ENCODE measurements at places on chromosomes 13 and 19.

- DNase-seq = no peak
Measured at GRCh38 chr13:26446751-26447150, 110.7 kb upstream of the WASF3 start.

- DNase-seq = no peak
Measured at GRCh38 chr19:45323671-45324081, 1.0 kb upstream of the CKM start.

DNA sequence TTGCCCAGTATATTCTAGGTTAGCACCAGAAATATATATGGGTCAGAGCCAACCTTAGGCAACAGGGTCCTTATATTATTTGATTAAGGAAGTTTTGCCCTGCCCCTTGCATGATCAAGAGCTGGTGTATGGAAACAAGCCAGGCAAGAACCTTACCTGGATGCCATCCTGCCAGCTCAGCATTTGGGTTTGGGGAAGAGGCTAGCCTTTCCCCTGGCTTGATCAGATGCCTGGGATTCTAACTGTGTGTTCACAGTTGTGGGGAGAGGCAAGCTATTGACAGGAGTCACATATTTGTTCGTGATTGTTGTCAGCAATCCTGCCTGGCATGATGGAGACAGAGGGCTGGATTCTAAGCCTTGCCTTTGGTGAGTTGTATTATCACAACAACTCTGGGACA is 260.0 kb upstream of the DACH1 start:
- no peak for DNase-seq

DNA sequence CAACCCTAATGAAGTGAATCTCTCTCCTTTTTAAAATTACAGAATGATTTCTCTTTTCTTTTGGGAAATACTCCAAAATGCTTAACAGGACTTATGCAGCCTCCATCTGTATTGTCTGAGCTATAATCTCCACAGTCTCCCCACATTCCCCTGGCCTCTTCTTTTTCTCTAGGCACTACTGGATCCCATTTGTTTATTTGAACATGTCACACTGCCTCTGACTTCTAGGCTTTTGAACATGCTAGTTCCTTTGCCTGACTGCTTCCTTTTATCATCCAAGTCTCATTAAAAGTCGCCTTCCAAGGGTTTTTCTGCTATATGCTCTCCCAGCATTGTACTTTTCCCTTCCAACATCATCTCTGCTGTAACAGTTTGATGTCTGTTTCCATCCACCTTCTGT is 548.7 kb downstream of the PCDH9 start:
- DNase-seq = no peak

DNA sequence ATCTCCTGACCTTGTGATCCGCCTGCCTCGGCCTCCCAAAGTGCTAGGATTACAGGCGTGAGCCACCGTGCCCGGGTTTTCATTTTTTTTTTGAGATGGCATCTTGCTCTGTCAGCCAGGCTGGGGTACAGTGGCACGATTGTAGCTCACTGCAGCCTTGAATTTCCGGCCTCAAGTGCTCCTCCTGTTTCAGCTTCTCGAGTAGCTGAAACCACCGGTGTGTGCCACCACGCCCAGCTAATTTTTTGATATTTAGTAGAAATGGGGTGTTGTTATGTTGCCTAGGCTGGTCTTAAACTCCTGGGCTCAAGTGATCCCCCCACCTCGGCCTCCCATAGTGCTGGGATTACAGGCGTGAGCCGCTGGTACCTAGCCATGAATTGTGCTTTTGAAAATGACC is 5.9 kb downstream of the ADAT3 start:
- no peak for DNase-seq

GRCh38 chr13:46881621-46882020 is 15.2 kb downstream of the HTR2A start:
- no peak for DNase-seq

GRCh38 chr13:19181621-19182485 is at the start of gene TUBA3C:
Gene TUBA3C (minus strand): TSS chr13:19181824. CDS start chr13:19181747, 77 bp downstream.
- no peak for DNase-seq

- no peak for DNase-seq
Measured at GRCh38 chr13:35475960-35476943, at the start of gene MAB21L1. Gene MAB21L1 (minus strand): TSS chr13:35476689. CDS start chr13:35476138, 551 bp downstream.

DNA sequence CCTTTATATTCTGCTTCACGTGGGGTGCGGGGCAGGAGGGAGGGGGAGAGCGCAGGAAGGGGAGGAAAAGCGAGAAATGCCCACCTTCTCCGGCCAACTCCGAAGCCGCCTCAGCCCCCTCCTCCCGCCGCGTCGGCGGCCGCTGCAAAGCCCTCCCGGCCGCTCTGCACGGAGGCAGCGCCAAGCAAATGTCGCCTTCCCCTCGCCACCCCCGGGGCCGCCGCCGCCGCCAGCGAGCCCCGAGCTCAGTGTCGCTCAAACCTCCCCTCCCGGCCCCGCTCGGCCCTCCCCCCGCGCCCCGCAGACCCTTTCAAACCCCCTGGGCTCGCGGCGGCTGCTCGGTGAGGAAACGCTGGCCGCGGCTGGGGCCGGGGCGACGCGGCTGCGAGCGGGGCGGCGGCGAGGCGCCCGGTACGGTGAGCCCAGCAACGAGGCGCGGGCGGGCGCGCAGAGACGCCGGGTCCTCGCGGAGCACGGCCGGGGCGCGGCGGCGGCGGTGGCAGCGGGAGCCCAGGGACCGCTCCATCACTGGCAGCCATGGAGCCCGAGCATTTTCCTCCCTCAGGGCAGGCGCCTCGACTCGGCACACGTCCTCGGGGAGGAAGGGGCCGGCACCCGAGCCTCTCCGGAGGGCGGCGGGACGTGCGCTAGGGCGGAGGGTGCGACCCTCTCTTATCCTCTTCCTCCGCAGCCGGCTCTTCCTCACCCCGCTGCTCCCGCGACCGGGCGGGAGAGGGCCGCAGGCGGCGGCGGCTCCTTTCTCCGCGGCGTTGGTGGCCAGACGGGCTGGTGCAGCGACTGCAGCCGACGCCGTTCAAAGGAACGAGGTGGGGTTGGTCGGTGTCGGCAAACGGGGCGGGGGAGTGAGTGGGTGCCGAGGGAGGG is 463 bp upstream of the TSC22D1 start:
- no peak for DNase-seq

- no peak for DNase-seq
Measured at GRCh38 chr13:49240017-49240416, 7.7 kb upstream of the CDADC1 start.

DNA sequence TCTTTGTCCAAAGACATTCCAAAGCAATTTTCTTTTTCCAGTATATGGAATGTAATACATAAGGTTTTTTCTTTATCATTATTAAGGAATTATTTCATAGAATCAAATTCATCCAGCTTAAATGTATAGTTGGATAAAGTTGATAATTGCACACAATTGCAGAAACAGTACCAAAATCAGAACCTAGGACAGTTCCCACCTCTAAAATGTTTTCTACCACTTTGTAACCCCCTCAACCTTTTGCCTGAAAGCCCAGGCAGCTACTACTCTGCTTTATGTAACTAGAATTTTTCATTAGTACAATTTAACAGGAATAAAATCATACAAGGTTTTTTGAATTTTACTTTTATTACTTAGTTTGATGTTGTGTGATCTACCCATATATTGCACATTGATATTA is 98.0 kb downstream of the PRR20E start:
- no peak for DNase-seq

DNA sequence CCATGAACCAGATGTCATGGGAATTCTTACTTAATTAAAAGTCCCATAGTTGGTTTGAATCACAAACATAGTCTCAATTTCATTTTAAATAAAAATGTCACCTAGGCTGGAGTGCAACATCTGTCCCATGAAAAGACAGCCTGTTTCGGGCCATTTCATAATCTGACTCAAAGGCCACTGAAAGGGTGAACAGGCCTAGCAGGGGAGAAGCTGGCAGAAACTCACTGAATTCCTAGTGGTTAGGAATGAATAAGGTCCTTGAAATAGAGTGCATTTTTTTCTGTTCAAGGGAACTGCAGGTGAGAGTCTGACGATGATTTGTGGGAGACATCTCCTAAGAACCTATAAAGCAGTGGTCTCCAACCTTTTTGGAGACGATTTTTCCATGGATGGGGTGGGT is 44.0 kb upstream of the PCCA start:
- DNase-seq = no peak

Measured in smooth muscle cell of the brain vasculature (primary cell).